Ascending aorta (tissue), 2 donors: ENCODE measurements at places on chromosomes 16 and 17.

DNA sequence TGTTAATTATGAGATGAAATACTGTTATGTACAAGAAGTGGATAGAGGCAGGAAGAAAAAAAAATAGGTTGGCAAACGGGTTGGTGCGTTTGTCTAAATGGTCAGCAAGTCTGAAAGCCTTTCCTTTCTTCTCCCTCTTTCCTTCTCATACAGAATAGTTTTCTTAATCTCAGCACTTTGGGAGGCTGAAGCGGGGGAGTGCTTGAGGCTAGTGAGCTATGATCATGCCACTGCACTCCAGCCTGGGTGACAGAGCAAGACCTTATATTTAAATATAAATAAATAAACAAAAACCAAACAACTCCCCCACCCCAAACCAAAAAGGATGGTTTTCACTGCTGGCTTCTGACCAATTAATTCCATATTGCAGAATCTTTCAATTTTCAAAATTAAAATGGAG lies 74.7 kb upstream of the CORO6 start:
- no peak overlapping the region for H3K4me3 ChIP-seq
- no peak for DNase-seq
- no peaks in the 10 kb centered on the region for H3K4me1 ChIP-seq
- H3K36me3 ChIP-seq, result peaks cover 9% of the 10 kb centered on the region

DNA sequence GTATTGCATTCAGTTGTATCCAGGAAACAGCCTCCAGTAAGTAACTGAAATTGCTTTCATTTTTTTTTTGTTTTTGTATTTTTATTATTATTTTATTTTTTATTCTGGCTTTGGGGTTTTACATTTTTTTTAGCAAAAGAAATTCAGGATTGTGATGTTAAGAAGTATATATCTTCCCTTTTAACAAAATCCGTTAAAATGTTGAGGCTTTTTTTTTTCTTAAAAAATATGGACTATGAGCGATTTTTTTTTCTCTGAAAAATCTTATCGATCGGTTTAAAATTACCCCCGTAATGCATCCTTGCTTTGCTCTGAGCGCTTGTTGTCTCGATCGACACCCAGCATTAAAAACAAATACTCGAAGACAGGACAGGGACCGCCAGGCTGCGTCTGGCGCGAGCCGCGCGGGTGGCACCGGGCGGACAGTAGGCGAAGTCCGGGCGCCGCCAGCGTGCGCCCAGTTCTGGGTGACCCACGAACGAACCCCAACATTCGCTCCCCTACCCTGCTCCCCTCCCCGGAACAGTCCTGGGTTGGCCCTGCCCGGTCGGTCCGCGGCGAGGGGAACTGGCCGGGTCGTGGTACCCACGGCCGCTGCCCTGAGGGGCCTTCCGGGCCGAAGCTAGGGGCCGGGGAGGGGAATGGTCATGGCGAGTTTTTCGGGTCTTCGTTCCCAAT lies 482 bp downstream of the BAHCC1 start:
- H3K4me1 ChIP-seq, result peaks cover 14% of the 10 kb centered on the region
- H3K4me3 ChIP-seq, result peak overlapping the region; percentile 81
- peak overlapping the region; percentile 94 for H3K27ac ChIP-seq
- H3K36me3 ChIP-seq, result no peaks in the 10 kb centered on the region
- DNase-seq, result no peak
- H3K27me3 ChIP-seq, result no peaks in the 10 kb centered on the region

GRCh38 chr16:35194681-35195080 lies 1735.3 kb downstream of the TP53TG3F start:
- DNase-seq, result no peak
- H3K27ac ChIP-seq, result no peak overlapping the region
- no peaks in the 10 kb centered on the region for H3K36me3 ChIP-seq
- no peak overlapping the region for H3K4me3 ChIP-seq
- H3K27me3 ChIP-seq, result no peaks in the 10 kb centered on the region
- H3K4me1 ChIP-seq, result no peaks in the 10 kb centered on the region

- H3K4me3 ChIP-seq, result no peak overlapping the region
- H3K36me3 ChIP-seq, result no peaks in the 10 kb centered on the region
- H3K27ac ChIP-seq, result no peak overlapping the region
- H3K4me1 ChIP-seq, result no peaks in the 10 kb centered on the region
- DNase-seq, result no peak
- no peaks in the 10 kb centered on the region for H3K27me3 ChIP-seq
These were observed 20.1 kb downstream of the IRX3 start for GRCh38 chr16:54266363-54266955.

DNA sequence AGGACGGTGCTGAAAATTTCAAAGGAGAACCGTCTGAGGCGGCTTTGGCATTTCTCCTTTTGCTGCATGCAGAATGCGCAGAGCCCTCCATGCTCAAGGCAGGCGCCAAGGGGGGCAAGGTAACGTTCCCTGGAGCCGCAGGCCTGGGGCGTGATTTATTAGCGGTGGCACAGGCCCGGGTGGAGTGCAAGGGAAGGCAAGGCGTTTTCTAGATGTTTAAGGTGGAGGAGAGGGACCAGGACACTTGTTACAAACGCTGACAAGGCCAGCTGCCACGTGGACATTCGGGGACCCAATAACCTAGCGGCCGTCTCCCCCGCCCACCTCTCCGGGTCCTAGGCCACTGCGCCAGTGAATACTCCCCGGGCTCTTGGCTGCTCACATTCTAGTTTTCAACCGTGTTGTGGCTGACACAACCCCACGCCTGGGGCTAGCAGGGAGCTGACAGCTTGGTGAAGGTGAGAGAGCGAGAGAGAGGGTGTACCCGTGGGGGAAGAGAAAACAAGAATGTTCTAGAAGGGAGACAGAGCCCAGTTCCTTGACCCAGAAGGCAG lies 250.1 kb downstream of the C16orf95 start:
- H3K36me3 ChIP-seq, result no peaks in the 10 kb centered on the region
- H3K4me3 ChIP-seq, result no peak overlapping the region
- peak overlapping the region; percentile 86 for H3K27ac ChIP-seq
- no peak for DNase-seq
- H3K27me3 ChIP-seq, result no peaks in the 10 kb centered on the region

DNA sequence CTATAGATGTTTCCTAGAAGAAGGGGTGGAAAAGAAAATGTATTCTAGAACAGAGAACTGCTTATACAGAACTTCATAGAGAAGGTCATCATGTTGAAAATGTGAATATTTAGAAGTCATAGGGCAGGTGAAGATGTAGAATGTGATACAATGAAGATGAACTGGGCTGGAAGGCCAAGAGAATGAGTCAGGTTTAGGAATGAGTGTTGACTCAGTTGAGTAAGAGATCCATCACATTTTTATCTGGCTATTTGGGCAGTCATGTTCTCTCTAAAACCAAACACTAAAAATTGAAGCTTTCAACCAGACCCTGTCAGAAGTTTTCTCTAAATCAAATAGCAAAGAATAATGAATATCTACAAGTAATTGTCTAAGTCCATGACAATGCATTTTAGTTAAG lies 660.5 kb downstream of the KCNJ2 start:
- no peak overlapping the region for H3K4me3 ChIP-seq
- H3K36me3 ChIP-seq, result no peaks in the 10 kb centered on the region
- H3K27ac ChIP-seq, result no peak overlapping the region
- H3K27me3 ChIP-seq, result no peaks in the 10 kb centered on the region
- no peak for DNase-seq

- H3K27ac ChIP-seq, result peak overlapping the region; percentile 27
- H3K27me3 ChIP-seq, result no peaks in the 10 kb centered on the region
- DNase-seq, result no peak
- H3K4me3 ChIP-seq, result no peak overlapping the region
- no peaks in the 10 kb centered on the region for H3K4me1 ChIP-seq
These were observed 97.6 kb upstream of the FAM20A start for GRCh38 chr17:68698746-68699145.
